ENCODE measurements at places on chromosomes 3 and 15. TPM values are rescaled to one million over a fixed set of nuclear protein-coding genes. Genes with fewer than 3 reads are reported as not detected.

GRCh38 chr3:108845709-108846293 is 23.2 kb downstream of the TRAT1 start:
- DNase-seq: no peak

DNA sequence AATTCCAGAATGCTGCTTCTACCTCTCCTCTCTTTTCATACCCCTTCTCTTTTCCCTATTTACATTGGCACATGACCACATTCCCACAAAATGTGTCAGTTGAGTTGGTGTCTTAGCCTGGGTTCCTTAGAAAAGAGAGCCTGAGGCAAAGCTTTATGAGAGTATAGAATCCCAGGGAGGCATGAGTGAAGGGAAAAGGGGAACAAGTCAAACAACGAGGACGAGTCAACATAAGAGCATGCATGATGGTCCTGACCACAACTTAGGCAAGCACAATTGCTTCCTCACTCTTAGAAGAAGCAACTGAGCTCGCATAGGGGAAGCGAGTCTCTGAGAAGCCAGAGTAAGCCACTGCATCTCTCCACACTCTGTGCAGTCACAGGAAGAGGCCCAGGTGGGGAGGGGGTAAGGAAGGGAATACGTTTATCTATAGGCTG is 15.4 kb upstream of the ZNF774 start:
- no peak for DNase-seq

ARHGEF3 gene
- 28.3 TPM for polyA plus RNA-seq

DNA sequence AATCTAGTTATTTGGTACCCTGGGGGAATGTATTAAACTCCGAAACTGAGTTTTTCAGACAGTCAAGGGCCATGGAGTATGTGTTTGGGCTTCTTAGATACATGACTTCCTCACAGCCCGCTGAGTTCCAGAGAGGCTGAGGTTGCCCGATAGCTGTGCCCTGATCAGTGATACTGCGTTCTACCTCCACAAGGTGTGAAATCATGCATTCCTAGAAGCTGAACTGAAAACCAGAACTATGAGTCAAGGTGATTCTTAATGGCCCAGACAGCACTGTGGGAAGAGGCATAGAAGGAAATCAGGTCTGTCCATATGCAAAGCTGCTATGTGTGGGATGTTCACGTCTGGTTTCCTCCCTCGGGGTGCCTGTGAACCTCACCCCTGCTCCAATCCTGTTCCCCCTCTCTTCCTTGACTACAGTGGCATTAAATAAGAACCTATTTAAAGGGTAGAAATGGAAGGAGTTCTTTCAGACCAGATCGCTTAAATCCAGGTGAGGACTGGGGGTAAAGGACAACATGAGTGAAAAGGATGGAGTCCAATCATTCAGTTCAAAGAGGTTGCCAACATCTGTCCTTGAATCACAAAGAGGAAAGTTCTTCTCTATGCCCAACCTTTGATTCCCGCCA is 74.3 kb downstream of the MYO1E start:
- DNase-seq: no peak

GP5 gene
- 0.18 TPM for polyA plus RNA-seq

- DNase-seq: no peak
These were observed 368.7 kb upstream of the ARHGEF26 start for GRCh38 chr3:153752405-153753027.

LPCAT4 gene
- 40.1 TPM for polyA plus RNA-seq

Measured in hindlimb muscle (tissue), 1 donor.